ENCODE measurements at places on chromosomes 11 and 22.

DNA sequence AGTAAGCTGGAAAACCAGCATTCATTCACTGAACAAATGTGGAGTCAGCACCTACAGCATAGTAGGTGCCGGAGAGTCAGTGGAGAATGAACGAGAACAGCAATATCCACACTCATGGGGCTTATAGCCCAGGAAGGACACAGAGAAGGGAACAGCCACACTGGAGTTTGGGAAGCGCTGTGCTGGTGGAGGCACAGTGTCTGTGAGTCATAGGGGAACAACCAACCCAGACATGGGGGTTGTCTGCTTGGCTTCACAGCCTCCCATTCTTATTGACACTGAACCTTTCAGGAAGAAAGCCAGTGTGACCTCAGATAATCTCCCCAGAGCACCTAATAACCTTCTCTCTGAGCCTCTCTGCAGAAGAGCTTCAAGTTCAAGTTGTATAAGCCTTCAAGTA lies 56.6 kb upstream of the UBASH3B start:
- no peak for DNase-seq

GRCh38 chr11:111922803-111923202 lies 4.1 kb downstream of the C11orf52 start:
- no peak for DNase-seq

DNA sequence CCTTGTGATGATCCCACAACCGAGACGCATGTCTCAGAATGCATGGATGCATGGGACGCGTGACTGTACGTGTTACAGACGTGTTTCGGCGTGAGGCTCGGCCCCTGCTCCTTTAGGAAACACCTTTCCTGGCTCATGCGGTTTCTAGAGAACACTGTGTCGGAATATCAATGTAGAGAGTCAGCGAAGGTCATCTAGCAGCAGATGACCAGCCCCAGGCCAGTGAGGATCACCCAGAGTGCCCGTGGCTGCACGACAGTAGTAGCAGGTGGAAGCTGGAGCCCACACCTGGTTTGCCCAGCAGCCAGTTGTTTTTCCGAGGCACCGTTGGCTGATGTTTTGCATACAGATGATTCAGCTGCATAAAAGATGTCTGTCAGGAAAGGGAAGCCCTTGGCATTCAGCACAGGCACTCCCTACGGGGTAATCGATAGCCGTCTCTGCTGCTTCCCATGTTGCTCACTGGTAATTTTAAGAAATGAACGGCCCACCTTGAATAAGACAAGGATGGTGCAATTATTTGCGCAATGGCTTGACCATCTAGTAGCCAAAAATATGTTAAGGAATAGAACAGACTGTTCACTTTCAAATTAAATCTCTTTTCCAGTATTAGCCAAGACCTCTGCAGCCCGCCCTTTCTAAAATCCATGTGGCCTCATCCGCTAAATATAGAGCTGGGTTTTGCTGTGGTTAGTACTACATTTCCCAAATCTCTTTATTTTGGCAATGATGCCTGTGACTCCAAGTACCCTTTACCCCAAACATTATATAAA lies 1.1 kb upstream of the CLTCL1 start:
- DNase-seq = no peak

DNA sequence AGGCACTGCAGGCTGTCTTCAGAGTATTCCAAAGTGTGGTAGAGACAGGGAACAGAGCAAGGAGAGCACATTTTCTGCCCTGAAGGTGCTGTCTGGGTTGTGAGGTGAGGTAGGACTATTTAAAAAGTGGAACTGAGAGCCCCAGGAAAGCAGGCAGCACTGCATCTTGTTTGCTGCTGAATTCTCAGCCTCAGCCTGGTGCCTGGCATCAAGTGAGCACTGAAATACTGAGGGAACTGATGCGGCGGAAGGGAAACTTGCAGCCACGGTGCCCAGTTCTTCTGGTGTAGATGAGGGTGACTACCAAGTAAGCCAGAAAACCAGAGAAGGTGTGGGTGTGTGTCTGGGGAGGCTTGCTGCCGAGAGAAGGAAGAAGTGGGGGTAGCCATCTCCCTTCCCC lies 59.5 kb downstream of the TNRC6B start:
- DNase-seq = no peak

DNA sequence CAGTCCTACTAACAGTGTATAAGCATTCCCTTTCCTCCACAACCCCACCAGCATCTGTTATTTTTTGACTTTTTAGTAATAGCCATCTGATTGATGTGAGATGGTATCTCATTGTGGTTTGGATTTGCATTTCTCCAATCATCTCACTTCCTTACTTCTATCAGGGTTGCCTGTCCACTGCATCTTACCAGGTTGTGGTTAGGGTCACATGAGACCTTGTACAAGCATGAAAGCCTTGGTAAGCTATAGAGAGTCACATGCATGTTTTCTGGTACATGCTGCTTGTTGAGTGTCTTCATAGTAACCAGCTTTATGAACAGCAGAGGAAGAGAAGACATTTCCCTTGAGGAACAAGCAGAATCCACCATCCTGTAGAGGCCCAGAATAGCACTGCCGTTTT lies 102.9 kb upstream of the PAX6 start:
- DNase-seq = no peak

- DNase-seq = no peak
Measured at GRCh38 chr22:20012741-20013331, 3.8 kb downstream of the ARVCF start.

DNA sequence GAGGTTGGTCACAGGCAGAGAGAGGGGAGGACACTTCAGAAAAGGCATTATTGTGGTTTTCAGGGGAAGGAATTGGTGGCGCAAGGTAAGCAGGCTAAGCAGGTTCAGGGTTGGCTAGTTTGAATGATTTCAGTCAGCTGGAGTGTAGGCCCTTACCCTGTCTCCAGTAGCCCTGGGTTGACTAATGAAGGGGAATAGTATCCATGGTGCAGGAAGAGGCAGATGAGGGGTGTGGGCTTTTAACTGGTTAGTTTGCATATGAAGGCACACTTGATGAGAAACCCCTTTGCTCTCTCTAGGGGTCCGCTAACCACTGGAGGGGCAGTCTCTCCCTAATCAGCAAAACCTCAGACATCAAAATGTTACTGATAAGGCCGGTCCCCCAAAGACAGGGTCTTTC lies 249.7 kb downstream of the AASDHPPT start:
- DNase-seq = no peak

DNA sequence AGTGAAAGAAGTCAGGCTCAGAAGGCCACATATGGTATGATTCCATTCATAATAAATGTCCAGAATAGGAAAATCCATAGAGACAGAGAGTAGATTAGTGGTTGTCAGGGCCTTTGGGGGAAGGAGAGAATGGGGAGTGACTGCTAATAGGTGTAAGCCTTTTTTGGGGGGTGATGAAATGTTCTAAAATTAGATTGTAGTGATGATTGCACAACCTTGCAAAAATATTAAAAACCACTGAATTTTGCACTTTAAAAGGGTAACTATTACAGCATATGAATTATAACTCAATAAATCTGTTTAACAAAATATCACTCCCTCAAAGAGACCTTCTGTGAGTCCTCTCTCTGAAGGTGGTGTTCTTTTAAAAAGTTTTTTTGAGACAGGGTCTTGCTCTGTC lies 72.3 kb upstream of the GRK3 start:
- DNase-seq = no peak

DNA sequence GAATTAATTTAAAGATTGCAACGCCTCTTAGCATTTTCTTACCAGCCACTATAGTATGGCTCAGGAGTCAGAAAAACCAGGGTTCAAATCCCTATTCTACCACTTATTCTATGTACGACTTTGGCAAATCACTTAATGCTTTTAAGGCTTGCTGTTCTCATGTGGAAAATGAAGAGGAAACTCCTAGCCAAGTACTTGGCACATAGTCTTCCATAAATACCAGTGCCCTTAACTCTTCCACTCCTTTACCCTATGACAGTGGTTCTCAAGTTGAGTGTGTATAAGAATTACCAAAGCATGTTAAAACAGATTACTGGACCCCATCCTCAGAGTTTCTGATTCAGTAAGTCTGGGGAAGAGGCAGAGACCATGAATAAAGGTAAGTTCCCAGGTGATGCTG lies 107.6 kb downstream of the RBFOX2 start:
- DNase-seq = no peak

GRCh38 chr11:15234796-15235195 lies 120.1 kb downstream of the INSC start:
- no peak for DNase-seq

GRCh38 chr11:35618497-35619115 lies 346 bp downstream of the FJX1 start:
- DNase-seq = peak; percentile 30

DNA sequence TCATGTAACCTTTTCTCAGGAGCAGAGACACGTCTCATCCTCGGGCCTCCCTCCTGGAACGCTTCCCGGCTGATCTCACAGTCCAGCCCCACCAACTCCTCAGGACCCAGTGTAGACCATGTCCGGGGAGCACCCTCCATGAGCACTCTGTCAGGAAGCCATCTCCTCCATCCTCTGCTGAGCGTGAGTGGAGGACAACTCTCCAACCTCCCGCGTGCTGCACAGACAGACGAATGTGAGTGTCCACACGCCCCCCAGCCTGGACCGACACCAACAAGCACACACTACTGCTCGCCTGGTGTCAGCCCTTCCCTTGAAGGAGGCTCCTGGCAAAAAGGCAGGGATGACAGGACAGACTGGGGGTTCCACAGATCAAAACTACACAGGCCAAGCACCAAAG lies 86.6 kb downstream of the SHANK2 start:
- no peak for DNase-seq

DNA sequence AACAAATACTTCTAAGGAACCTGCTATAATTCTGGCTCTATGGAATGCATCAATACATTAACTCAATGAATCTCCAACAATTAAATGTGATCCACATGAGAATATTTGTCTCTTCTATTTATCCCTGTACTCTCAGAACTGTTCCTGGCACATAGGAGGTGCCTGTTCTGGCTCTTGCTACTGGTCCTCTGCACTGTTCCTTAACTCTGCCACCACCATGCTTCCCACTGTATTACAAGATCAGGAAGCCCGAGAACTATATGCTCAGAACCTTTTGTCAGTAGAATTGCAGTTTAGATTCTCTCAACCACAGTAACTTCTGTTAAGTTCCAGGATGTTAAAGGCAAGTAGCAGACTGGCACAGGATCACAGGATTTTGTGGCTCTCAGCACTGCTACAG lies 376.3 kb upstream of the CCDC90B start:
- no peak for DNase-seq

DNA sequence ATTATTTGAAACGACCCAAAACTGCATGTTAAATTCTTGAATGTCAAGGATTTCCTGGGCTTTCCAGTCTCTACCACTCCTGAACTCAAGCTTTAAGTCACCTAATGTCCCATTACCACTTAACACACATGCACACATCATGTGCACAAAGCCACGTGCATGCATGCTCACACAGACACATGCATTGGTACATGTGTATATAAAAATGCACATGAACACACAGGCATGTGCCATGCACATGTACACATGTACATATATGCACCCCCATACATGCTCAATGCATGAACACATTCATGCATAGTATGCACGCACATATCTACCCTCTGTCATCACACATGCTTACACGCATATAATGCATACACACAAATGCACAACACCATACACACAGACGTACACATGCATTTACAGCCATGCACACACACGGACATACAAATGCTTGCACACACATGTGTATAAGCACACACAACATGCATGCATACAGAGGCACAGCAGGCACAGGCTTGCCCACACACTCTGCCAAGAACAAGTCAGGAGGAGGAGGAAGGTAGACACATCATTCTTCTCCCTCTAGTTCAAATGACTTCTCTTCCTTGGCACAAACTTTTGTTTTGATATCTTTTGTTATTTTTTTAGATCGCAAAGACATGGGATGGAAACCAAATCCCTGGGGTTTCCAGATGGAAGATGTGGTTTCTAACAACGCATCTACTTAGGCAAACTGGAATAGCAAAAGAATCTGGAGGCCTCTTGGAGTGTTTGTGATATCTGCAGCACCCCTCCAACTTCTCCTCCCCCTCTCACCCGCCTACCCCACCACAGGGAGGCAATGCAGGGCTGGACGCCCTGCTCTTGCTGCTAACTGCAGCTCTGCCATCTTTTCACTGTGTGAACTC lies 24.6 kb downstream of the RASD2 start:
- no peak for DNase-seq

DNA sequence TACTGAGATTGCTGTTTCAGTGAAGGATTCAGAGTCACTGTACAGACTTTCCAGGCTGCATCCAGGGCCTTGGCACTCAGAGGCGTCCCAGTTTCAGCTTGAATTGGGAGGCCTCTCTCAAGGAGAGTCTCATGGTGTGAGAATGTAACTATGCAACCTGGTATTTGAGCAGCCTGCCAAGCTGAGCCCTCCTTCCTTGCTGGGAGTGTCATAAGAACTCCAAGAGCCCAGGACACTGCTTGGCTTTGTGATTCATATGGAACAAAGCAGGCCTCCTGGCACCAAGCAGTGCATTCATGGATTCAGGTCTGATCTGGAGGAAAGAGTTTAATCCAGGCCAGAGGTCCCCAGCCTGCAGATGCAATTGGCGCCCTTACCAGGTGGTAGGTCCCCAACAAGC lies 171.7 kb downstream of the DBX1 start:
- DNase-seq = no peak

DNA sequence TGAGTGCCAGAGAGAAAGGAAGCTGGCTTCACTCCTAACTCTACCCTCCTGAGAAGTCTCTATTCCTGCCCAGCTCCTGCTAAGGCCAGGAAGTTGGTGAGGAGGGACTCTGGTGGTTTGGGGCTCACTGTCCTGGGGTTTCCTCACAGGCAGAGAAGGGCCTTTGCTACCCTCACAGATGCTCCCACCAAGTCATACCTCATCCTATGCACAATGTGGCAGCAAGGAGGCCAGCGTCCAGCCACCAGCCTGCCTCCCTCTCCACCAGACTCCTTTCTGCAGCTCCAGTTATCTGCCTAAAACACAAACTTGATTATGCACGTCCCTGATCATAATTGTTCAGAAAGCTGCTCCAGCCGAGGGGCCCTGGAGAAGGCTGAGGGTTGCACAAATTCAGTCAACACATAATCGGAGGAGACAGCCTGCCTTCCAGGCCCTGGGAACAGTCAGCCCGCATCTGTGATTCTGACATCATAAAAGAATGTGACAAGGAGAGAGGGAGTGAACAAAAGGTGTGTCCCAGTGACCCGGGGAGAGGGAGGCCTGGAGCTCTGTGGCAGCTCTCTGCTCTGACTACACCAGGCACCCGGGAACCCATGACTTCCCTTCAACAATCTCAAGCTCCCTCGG lies 28.8 kb downstream of the DKK3 start:
- no peak for DNase-seq

DNA sequence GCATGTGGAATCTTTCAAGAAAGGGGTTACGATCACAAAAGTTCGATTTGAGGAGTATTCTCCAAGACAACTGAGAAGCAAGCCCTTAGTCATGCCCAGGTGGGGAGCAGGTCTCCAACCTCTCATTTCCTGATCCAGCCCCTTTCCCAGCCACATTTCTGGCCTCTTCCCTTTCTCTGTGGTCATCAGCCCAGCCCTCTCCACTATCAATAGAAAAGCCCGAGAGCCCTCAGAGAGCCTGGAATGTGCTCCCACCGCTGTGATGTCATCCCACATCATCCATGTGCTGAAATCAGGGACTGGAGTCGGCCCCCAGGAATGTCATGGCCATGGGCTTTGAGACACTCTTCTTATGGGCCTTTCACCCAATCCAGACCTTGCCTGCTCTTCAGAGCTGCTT lies 62.6 kb downstream of the KCNJ1 start:
- no peak for DNase-seq

GRCh38 chr22:17724678-17725499 lies 49.4 kb downstream of the BID start:
- DNase-seq = no peak

GRCh38 chr11:11441091-11441490 lies 88.0 kb upstream of the CSNK2A3 start:
- DNase-seq = no peak

- no peak for DNase-seq
Measured at GRCh38 chr22:37599153-37599552, 9.5 kb upstream of the GGA1 start.

GRCh38 chr11:47797633-47798032 lies 30.5 kb upstream of the FNBP4 start:
- no peak for DNase-seq
